Activated naive CD8-positive, alpha-beta T cell treated with anti-CD3 and anti-CD28 coated beads, Interleukin-2, amount 10 ng/mL, durations not matched to agents 7 days and 5 days (primary cell): ENCODE measurements at places on chromosomes 2 and 18. TPM values are rescaled to one million over a fixed set of nuclear protein-coding genes. Genes with fewer than 3 reads are reported as not detected.

GRCh38 chr2:213122725-213123124 is 28.7 kb downstream of the IKZF2 start:
- no peak for DNase-seq

DNA sequence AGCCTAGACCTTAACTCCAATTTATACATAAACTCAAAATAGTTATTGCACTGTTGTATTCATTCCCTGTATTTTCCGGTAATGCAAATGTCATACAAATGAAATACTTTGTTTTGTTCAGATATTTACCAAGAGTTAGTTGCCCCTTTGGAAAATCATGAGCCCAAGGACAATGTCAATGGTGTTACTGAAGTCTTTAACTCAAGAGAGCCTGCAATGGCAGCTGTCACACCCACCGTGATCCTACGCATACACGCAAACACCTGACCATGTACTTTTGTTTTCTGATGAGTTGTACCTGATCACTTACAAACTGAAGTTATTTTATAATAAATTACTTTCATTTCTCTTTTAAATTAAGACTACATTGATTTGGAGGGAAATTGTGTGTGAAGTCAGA is 11.7 kb upstream of the WIPF1 start:
- no peak for DNase-seq

DNA sequence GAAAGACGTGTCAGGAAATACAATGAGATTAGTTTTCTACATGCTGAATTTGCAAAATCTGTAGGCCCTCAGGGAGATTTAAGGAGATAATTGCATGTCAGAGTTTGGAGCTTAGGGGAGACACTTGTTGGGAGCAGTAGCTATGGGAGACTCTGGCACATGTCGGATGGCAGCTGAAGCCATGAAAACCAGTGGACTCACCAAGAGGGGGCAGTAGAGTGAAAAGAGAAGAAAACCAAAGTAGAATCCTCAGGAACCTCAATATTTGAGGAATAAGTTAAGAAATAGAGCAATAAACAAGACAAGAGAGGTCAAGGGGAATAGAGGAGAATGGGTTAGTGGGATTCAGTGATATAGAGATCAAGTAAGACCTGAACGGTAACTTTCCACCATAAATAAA is 24.8 kb downstream of the RUFY4 start:
- no peak for DNase-seq

GRCh38 chr2:177174486-177174885 is 38.1 kb upstream of the HNRNPA3 start:
- DNase-seq: no peak

GRCh38 chr2:43169987-43170386 is 56.4 kb downstream of the ZFP36L2 start:
- peak; percentile 76 for DNase-seq

DNA sequence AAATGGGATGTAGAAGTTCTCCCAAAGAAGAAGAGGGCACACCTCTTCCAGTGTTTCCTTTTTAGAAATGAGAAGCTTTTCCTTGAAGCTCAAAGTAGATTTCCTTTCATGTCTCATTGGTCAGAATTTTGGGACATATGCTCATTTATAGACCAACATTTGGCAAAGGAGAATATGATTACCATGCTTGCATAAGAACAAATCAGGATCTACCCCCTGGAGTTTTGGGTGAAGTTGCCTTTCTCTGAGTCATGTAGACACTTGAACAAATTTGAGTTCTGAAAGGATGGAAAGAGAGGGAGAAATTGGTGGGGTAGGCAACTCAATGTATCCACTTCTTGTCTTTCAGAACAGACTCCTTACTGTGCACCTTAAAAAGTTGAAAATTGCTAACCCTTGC is 409.0 kb downstream of the SLC4A3 start:
- no peak for DNase-seq

- no peak for DNase-seq
These were observed 364.8 kb upstream of the GALNT5 start for GRCh38 chr2:156892467-156893281.

DNA sequence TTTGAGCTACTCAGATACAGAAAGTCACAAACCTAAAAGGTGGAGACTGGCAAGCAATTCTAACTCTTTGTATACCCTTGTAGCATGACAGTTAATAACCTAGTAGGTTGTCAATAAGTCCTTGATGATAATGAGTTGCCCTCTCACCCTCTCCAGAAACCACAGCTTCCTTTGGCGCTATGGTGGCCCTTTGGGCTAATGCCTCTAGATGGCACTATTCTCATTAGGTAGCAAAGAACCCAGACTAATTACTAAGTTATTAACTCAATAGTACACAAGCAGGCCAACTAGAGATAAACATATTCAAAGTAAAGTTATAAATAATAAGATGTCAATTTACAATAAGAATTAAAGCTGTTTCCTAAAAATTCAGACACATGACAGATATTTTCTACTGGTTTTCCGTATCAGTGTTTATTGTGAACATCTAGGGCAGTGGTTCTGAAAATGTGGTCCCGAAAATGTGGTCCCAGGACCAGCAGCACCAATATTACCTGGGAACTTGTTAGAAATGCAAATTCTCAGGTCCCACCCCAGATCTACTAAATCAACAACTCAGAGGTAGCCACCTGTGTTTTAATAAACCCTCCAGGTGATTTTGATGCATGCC is 41.1 kb downstream of the LDAH start:
- DNase-seq: no peak

- DNase-seq: no peak
These were observed 18.9 kb downstream of the TTR start for GRCh38 chr18:31610286-31611205.

DNA sequence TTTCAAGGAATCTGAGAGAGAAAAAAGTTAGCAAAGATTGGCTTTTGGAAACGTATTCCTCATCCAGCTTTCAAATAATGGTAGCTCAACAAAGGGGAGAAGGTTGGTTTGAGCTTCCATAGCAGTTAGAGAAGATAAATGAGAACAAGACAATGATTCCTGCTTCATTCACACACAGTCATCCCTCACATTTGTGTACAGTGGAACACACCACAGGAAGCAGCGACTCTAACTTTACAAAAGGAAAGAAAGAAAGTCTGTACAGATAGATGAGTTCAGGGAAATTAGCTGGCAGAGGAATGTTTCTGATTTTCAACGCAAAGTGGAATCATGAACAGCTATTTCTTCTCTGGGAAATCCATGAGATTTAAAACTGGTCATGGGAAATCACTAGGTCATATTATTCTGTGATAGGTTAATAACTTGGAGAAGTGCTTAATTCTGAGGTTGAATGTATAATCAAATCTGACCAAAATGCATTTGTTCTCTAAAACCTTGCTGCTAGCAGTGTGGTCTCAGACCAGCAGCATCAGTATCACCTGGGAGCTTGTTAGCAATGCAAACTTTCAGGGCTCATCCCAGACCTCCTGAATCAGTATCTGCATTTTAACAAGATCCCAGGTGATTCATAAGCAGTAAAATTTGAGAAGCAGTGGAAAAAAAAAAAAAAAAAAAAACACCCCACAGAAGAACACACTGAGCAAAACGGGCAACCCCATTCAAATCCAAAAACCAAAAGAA is 112.0 kb downstream of the GRB14 start:
- DNase-seq: no peak

DNA sequence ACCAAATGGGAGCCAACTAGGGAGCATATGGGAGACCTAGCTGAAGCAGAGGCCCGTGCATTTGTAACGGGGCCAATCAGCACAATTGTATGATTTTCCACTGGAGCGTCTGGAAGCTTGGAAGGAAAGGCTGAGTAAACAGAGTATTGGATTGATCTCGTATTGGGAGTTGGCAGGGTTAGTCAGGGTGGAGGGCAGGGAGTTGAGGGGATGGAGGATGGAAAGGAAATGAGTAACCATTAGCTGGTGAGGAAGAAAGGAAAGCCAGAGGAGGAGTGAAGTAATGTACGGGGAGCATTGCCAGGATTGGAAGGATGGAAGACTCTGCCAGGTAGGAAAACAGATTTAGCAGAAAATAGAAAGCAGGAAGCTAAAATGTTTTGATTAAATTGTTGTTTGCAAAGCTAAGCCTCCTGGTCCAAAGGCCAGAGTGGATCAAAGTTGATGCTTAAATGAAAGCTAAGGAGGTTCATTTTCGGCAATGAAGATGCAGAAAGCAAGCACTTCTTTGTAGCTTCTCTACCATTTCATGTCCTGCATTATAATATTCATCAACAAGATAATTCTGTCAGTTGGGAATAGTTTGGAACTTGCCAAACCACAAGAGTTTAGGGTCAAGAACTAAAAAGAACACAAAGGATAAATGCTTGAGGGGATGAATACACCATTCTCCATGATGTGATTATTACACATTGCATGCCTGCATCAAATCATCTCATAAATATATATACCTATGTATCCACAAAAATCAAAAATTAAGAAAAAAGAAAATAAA is 75.6 kb upstream of the TTN start:
- DNase-seq: no peak

DNA sequence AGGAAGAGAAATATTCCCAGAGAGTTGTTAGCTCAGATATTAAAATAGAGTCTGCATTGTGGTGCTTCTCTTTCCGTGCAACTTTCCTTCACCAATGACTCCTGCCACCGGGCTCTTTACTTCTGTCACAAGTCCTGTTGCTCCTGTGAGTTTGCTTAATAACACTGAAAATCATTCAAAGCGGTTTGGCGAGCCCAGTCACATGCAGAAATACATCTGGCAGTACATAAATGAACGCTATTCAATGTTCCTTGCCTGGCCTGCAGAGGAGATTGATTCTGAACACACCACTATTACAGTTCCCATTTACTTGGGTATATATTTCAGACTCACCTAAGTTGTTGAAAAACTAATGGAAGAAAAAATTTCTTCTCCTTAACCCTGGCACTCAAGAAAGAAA is 276.6 kb downstream of the ZNF521 start:
- DNase-seq: no peak

DNA sequence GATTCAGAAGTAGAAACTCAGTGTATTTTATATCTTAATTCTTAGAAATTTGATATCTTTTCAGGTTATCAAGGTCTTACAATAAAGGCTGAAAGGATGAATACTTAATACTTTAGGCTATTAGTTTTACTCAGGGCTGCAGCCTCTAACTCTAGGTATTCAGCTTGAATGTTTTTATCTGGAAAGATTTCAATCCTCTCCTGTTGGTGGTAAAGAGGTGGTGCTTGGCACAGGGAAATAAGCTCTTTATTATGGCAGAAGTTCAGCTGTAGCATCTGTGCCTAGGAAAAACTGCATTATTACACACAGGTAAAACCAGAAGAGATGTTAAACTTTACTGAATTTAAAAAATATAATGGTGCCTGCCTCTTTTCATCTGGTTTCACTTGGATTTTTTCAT is 11.1 kb downstream of the ACVR2A start:
- no peak for DNase-seq

DNA sequence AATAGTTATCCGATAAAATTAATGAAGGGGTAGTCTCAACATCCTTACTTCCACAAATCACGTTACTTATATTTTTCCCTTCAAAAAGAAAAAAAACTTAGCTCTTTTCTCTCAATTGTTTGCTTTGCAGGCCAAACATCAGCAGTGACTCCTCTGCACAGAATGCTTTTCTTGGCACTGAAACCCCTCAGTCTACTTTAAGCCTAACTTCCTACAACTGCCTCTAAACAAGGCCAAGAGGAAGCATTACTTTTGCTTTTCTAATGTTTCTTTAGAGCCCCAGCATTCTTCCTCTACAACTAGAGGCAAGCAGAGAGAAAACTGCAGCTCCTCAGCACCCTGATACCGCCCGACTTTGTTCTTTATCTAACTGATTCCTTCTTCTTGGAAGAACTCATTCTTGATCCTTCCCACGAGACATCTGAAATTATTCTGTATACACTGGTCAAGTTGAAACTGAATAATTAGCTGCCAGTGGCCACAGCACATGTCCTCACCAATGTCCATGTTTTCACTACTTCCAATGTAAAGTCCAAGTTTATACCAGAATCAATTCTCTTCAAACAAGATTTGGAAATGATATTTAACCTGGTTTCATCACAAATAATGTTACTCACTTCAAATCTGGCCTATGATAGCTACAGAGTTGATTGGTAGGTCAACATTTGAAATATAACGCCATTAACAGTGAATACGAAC is 55.3 kb downstream of the DTNB start:
- no peak for DNase-seq

Gene CD28
- 52.7 TPM for total RNA-seq

Gene PTPRM
- 6.5 TPM for total RNA-seq

Gene PROC
- not detected for total RNA-seq

Gene IL36RN
- not detected for total RNA-seq

Gene GKN2
- not detected for total RNA-seq

Gene PASK
- total RNA-seq: 153 TPM

Gene REL
- 27.9 TPM for total RNA-seq

Gene ERMN
- 3.1 TPM for total RNA-seq

Gene MCM6
- 107 TPM for total RNA-seq

Gene IGFBP2
- 97.3 TPM for total RNA-seq
